ENCODE measurements at places on chromosomes 4 and X. TPM values are rescaled to one million over a fixed set of nuclear protein-coding genes. Genes with fewer than 3 reads are reported as not detected.

DNA sequence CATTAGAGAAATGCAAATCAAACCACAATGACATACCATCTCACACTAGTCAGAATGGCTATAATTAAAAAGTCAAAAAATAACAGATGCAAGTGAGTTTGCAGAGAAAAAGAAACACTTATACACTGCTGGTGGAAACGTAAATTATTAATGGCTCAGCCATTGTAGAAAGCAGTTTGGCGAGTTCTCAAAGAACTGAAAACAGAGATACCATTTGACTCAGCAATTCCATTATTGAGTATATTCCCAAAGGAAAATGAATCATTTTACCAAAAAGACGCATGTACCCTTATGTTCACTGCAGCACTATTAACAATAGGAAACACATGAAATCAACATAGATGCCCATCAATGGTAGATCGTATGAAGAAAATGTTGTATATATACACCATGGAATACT, 75.0 kb downstream of the NAA11 start:
- no peaks in the 10 kb centered on the region for H3K4me1 ChIP-seq
- H3K36me3 ChIP-seq = no peaks in the 10 kb centered on the region
- H3K27me3 ChIP-seq = peaks cover 2% of the 10 kb centered on the region
- no peak overlapping the region for H3K27ac ChIP-seq
- no peak overlapping the region for H3K4me3 ChIP-seq

- DNase-seq = peak; percentile 77
- H3K4me3 ChIP-seq = peak overlapping the region; percentile 19
- H3K4me1 ChIP-seq = peaks cover 61% of the 10 kb centered on the region
- H3K36me3 ChIP-seq = no peaks in the 10 kb centered on the region
Measured at GRCh38 chrX:129759576-129760061, 20.1 kb upstream of the SASH3 start.

GRCh38 chrX:69177511-69178162, 12.4 kb upstream of the PJA1 start:
- no peaks in the 10 kb centered on the region for H3K4me1 ChIP-seq
- no peak overlapping the region for H3K27ac ChIP-seq
- no peak overlapping the region for H3K4me3 ChIP-seq
- no peaks in the 10 kb centered on the region for H3K36me3 ChIP-seq
- H3K27me3 ChIP-seq = no peaks in the 10 kb centered on the region
- no peak for DNase-seq

DNA sequence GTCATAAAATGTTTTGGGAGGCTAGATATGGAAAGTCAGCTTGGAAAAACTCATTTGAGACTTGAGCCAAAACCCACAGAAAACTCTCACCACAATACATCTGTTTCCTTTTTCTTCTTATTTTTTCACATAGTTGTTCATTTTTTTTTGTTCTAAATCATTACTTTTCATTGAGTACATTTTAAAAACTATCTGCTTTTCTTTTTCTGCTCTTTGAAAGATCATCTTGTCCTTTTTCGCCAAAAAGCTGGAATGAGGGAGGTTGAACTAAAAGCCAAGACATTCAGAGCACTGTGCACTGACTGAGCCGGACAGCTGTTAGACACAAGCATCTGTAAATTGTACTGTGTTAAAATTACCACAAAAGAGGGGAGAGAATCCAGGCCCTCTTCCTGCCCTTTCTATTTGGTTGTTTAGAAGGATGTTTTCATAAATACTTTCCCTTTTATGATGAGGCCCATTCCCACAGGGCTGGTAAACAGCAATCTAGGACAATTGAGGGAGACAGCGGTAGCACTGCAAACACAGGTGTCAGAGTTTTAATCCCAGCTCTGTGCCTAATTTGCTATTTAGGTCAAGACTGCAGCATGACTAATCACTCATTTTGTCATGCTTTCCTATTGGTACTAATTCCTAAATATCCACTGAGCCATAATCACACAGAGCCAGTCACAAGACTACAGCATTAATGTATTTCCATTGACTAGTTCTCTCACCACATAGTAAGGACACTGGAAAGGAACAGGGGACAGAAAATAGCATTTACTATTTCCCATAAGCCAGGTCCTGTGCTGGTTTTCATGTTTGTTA, 7.3 kb upstream of the RNF150 start:
- DNase-seq = no peak
- H3K27ac ChIP-seq = no peak overlapping the region
- H3K4me3 ChIP-seq = no peak overlapping the region
- peaks cover 14% of the 10 kb centered on the region for H3K27me3 ChIP-seq
- no peaks in the 10 kb centered on the region for H3K4me1 ChIP-seq

DNA sequence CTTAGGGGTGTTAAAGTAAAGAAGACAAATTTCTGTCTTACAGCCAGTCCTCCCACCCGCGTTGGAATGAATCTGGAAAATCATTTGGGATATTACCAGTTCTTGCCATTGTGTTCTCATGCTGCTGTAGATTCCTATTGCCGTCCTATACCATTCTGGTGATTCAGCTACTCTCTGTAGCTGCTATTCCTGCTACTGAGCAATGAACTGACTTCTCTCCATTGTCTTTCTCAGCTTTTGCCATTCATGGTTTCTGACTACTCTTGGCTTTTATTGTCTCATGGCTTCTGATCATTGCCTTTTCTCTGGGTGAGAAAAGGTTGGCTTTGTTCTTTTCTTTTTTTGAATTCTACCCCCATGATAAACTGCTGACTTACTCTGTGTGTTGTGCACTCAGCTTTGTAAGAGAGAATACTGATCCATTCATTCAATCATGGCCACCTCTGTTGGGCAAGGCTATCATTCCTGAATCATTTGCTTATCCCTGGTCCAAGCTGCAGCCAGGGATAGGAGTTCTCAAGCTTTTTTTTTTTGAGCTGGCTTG, 27.7 kb upstream of the METAP1 start:
- peaks cover 3% of the 10 kb centered on the region for H3K4me1 ChIP-seq
- H3K27me3 ChIP-seq = peaks cover 3% of the 10 kb centered on the region
- DNase-seq = no peak
- H3K36me3 ChIP-seq = no peaks in the 10 kb centered on the region

DNA sequence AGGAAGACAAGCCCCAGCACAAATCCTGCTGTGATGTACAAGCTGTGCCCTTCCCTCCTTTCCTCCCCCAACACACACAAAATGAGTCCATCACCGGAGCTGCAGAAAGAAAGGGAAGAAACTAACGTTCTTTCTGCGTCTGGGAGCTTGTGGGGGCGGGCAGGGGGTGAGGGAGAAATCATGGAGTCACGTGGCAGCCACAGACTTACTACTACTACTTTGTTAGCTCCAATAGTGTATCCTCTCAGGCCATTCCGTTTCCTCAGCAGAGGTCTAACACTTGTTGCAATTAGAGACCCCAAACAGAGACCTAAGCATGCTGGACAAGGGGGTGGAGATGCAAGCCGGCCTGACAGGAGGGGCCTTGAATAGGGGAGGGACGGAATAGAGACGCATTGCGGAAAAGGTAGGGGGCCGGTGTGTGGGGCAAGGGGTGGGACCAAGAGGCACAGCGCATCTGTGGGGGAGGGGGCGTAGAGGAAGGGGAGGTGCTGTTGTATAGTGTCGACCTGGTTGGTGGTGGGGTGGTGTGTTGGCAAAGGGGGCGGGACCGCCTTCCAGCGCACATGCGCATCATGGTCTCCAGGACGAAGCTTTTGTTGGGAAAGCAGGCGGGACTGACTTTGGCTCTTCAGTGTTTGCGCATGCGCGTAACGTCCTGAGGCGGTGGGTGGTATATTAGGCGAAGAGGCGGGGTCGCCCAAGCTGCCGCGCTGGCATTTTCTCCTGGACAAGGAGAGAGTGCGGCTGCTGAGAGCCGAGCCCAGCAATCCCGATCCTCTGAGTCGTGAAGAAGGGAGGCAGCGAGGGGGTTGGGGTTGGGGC, at the start of gene MAGED1:
Gene MAGED1 (plus strand): TSS at position 703 of the 825 bp plus-strand sequence. CDS start 682 bp downstream, outside the sequence.
- DNase-seq = peak; percentile 91
- H3K27ac ChIP-seq = peak within 1 kb of the TSS; percentile 92
- peaks cover 10% of the 10 kb centered on the region for H3K4me1 ChIP-seq
- no peaks in the 10 kb centered on the region for H3K27me3 ChIP-seq

- no peak for DNase-seq
- peaks cover 1% of the 10 kb centered on the region for H3K36me3 ChIP-seq
- no peaks in the 10 kb centered on the region for H3K27me3 ChIP-seq
- peak overlapping the region; percentile 87 for H3K4me3 ChIP-seq
Measured at GRCh38 chrX:7926501-7926900, 712 bp downstream of the PNPLA4 start.

DNA sequence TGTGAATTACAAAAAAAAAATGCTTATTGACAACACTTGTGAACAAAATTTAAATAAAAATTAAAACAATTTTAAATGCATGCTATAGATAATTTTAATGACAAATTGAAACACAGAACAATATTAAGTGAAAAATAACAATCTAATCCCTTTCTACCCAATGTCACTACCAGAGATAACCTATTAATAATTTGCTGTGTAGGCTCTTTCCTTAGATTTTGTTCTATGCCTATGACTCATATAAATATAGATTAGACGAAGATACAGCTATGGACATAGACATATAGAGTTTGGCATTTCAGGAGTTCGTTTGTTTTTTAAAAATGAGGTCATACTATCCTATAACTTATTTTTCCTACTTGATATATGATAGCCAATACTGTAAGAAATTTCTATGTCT, 18.1 kb downstream of the PLAC8 start:
- peaks cover 77% of the 10 kb centered on the region for H3K36me3 ChIP-seq
- no peak for DNase-seq
- peak overlapping the region; percentile 44 for H3K27ac ChIP-seq
- peaks cover 50% of the 10 kb centered on the region for H3K4me1 ChIP-seq
- H3K4me3 ChIP-seq = no peak overlapping the region

DNA sequence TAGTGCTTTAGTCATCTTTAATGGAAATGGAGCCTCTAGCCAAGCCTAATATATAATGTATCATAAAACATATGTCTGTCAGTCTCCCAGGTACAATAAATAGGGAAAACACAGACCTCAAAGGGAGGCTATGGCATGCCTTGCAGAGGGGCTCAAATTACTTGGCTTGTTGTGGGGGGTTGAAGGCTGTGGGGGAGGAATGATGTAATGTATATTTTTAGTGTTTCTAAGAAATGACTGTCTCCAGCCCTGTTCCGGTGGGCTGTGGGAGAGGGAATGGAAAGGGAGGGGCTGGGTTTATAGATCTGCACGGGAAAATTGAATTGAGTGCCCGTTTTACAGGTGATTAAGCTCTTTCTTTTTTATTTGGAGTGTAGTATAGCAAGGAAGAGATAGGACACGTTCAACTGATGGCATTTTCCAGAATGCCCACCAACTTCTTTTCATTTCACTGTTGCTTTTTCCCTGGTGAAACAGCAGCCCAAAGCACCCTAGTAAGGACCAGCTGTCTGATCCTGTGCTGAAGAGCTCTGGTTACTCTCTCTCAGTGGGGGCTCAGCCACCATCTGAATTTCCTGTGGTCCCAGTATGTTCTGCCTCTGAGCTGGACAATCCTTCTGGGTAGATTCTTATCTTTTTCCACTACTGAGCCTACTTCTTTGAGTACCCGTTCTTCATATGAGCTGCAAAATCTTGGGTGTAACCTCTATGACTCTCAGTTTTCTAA, 220.7 kb upstream of the CASK start:
- H3K4me1 ChIP-seq = no peaks in the 10 kb centered on the region
- no peak overlapping the region for H3K27ac ChIP-seq
- DNase-seq = no peak

Gene NUDT11
- total RNA-seq = 2.5 TPM

Gene CACNA1F
- total RNA-seq = 1.1 TPM

GRCh38 chrX:55710701-55711100, 6.8 kb upstream of the RRAGB start:
- DNase-seq = no peak
- no peak overlapping the region for H3K4me3 ChIP-seq
- no peaks in the 10 kb centered on the region for H3K4me1 ChIP-seq
- no peak overlapping the region for H3K27ac ChIP-seq
- H3K36me3 ChIP-seq = no peaks in the 10 kb centered on the region

Gene CLDN22
- total RNA-seq = not detected

GRCh38 chr4:4492161-4492847, 49.5 kb downstream of the STX18 start:
- peak; percentile 5 for DNase-seq
- H3K4me1 ChIP-seq = peaks cover 7% of the 10 kb centered on the region
- peak overlapping the region; percentile 65 for H3K27ac ChIP-seq
- no peaks in the 10 kb centered on the region for H3K36me3 ChIP-seq
- peak overlapping the region; percentile 53 for H3K4me3 ChIP-seq

Gene TRAM1L1
- not detected for total RNA-seq

Measured in activated CD8-positive, alpha-beta T cell treated with anti-CD3 and anti-CD28 coated beads for 36 hours (primary cell).